ENCODE measurements at places on chromosomes 13 and 19.

DNA sequence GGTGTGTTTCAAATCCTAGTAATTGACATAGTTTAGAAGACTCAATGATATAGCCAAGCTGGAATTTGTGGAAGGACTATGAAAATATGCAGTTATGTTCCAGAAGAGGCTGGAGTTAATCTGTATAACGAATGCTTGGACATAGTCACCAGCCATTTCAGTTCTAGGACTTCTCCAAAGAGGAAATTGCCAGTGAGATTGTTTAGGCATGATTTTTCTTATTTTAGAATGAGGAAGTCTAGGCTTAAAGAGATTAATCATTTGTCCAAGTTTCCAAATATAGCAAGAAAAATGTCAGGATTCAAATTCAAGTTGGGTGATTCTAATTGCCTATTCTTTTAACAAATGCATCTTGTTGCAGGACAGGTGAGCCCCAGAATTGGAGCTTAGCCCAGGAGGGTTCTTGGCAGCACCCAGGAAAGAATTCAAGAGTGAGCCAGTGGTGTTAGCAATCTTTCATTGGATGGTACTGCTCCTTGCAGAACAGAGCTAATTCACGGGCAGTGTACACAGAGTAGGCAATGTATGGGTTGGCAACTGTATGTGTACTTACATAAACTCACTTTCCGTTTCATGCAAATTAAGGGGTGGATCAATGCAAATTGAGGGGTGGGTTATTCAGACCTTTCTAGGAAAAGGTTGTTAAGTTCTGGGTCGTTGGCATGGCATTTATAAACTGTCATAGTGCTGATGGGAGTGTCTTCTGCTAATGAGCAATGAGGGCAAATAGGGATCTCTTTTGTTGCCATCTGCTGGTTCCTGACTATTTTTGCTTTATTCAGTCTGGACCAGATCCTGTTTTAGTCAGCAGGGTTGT lies 763.1 kb upstream of the SLITRK1 start:
- no peak for DNase-seq

GRCh38 chr19:54660964-54661363 lies 1.8 kb upstream of the LILRB4 start:
- no peak for DNase-seq

DNA sequence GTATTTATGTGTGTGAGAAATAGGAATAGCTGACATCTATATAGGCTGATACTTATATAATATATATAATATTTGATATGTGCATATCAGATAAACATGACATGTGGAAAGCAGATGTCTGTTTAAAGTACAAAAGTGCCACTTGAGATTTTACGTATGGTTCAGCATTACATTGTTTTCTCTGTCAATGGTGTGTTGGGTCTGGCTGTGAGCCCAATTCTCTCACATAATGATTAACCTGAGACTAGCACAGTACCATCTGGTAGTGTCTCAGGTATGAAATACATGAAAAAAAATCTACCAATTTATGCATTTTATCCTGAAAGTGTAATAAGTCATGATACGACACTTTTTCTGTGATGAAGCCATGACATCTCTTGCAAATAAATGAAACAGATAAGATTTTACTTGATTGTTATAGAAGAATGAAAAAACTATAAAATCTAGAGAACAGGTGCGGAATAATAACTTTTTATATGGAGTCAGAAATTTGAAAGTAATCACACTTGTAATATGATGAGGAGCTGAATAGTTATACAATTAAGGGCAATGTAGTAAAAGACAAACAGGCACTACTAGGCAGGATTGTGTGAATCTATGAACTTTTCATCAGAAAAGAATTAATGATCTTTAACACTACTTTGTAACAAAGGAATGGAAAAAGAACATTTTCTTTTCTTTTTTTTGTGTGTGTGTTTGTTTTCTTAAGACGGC lies 1405.0 kb downstream of the OLFM4 start:
- no peak for DNase-seq

DNA sequence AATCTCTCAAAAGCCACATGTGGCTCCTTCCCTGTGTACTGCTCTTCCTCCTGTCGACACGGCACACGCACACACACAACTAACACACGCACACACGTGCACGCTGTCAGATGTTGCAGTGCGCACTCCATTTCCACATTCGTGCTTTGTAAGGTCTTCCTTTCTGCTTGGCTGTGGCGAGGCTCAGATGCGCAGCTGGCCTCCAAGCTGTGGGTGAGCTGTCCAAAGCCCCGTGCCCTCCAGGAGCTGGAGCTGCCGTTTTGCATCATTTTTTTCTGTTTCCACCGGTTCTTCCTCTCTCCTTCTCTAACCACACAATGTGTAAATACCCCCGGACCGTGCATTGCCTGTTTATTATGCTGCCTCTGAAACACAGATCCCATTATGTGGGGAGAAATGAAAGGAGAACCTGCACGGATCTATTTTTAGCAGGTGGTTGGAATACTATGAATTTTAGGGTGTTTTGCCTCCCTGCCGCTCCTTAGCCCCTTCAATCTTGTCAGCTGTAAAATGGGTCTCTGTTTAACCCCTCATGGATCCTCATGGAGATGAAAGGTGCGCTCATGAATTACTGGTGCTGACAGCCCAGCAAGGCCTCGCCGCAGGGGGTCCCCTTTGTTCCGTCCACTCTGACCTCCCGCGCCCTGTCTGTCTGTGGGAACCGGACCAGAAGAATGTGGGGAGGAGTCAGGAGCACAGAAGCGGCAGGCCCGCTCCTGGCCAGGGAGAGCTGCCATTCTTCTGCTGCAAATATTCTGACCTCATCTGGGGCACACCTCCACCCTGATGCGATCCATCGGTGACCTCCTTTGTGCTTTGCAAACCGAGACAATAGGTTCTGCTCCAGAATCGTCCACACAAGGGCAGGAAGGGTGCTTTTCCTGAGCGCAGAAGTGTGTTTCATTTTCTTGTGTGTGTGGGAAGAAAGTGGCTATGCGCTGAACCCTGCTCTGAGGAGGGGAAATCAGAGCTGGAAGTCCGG lies 137.7 kb downstream of the SOX1 start:
- no peak for DNase-seq

GRCh38 chr19:18559685-18560084 lies 2.0 kb downstream of the KXD1 start:
- DNase-seq = no peak

- DNase-seq = no peak
Observed at GRCh38 chr19:18742838-18743783, 48.0 kb downstream of the COMP start.

DNA sequence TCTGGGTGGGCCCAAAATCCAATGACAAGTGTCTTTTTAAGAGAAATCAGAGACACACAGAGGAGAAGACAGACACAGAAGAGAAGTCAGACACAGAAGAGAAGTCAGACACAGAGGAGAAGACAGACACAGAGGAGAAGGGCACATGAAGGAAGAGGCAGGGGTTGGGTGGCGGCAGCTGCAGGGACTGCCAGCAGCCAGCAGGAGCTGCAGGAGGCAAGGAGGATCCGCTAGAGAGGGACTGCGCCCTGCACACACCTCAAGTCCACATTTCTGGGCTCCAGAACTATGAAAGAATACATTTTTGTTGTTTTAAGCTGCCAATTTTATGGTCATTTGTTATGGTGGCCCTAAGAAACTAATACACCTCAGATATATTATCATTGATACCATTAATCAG lies 140.6 kb downstream of the ZIC5 start:
- no peak for DNase-seq

DNA sequence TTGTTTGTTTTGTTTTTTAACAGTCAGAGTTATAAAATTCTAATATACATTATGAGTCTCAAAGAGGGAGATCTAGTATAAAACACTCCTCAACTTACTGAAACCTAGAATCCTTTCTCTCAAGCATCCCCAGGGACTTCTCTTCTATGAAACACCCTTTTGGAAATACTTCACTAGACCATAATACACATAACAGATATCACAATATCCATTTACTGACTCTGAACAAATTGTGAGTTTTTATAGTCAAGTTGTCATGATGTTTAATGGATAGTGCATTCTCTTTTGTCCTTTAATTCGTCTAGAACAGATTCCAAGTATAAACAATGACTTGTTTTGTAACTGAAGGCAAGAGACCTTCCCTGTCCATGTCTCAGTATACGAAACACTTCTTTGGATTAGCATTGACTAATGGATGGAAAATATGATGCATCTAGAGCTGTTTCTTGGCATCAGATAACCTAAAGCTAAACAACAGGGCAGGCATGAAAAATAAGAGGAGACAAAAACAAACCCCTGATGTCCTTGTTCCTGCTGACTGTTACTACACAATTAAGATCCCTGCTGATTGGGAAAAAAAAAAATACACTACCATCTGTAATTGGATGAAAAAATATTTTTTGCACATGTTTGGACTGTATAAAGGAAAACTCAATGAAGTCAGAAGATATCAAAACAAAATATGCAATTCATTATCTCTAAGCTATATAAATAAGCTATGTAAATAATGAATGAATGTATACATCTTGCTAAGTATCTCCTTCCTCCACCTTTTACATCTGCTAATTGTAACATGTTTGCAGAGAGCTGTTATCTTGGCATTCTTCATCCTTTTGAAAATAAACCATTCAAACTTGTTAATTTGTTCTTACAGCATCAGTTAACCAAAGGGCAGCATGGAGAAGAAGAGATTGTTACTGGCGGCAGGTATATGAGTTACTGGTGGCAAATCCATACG lies 214.2 kb downstream of the LACC1 start:
- DNase-seq = no peak
